ENCODE measurements at places on chromosomes 4 and X. TPM values are rescaled to one million over a fixed set of nuclear protein-coding genes. Genes with fewer than 3 reads are reported as not detected.

- DNase-seq = no peak
These were observed 7.1 kb downstream of the OFD1 start for GRCh38 chrX:13741695-13742094.

Gene GLRB
- total RNA-seq = 10.0 TPM

- DNase-seq = peak; percentile 14
These were observed 130.4 kb upstream of the FRMPD4 start for GRCh38 chrX:12007881-12008280.

Gene CXorf49
- total RNA-seq = not detected

DNA sequence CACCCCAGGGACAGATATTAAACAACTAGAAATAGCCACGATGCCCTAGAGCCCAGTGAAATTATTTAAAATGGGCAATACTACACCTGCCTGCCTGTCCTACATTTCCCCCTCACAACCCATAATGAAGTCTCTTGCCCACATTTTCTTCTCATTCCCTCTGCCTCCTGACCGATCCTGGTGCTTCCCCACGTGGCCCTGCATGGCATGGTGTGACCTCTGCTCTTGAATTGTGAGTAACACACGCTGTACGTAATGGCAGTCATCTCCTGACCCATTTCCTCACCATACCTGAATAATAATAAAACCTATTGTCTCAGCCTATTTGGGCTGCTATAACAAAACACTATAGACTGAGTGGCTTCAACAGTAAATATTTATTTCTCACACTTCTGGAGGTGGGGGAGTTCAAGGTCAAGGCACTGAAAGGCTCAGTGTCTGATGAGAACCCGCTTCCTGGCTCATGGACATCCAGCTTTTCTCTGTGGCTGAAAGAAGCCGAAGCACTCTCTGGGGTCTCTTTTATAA, 77.0 kb upstream of the ENPP6 start:
- no peak for DNase-seq

Gene TIMM17B
- 68.2 TPM for total RNA-seq

Gene HERC6
- 7.7 TPM for total RNA-seq

- no peak for DNase-seq
These were observed 53.4 kb downstream of the GPAT3 start for GRCh38 chr4:83589279-83589678.

GRCh38 chrX:153611298-153612095, 12.6 kb upstream of the CCNQ start:
- DNase-seq = no peak

Gene IL9R
- 0.11 TPM for total RNA-seq

DNA sequence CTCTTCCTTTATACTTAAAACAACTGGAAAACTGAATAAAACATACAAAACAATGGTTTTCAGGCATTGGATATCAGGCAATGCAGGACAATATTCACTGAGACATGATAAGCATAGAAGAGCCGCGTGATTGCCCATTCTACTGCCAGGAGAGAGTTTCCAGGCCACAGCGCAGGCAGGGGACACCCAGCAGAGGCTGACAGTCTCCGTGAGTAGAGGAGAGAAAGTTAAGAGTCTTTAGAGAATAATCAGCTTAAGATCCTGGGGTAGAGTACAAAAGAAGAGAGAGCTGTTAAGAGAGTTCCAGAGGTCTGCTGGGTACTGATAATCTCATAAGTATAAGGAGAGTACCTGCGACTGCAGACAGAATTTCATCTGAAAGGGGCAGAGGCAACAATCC, 18.4 kb upstream of the FRAS1 start:
- DNase-seq = no peak

- DNase-seq = no peak
These were observed 132.1 kb downstream of the NSUN7 start for GRCh38 chr4:40881851-40882250.

GRCh38 chrX:115177932-115178331, 11.3 kb upstream of the RBMXL3 start:
- DNase-seq = no peak

DNA sequence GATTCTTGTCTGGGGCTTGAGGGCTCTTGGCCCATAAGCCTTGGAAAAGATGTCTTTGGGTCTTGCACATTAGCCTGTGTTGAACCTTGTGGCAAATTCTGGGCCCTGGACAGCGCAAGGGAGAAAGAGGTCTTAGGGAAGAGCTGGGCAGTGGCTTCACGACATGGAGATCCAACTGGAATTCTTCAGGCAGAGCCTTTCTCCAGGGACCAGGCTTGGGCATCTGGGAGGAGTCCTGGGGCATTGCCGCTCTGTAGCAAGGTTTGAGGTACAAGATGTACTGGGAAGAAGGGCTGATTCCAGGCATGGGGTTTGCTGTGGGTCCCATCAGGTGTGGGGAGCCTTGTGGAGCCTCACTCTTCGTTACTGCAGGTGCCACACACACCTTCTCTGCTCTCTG, 104.0 kb upstream of the ACTRT1 start:
- no peak for DNase-seq

DNA sequence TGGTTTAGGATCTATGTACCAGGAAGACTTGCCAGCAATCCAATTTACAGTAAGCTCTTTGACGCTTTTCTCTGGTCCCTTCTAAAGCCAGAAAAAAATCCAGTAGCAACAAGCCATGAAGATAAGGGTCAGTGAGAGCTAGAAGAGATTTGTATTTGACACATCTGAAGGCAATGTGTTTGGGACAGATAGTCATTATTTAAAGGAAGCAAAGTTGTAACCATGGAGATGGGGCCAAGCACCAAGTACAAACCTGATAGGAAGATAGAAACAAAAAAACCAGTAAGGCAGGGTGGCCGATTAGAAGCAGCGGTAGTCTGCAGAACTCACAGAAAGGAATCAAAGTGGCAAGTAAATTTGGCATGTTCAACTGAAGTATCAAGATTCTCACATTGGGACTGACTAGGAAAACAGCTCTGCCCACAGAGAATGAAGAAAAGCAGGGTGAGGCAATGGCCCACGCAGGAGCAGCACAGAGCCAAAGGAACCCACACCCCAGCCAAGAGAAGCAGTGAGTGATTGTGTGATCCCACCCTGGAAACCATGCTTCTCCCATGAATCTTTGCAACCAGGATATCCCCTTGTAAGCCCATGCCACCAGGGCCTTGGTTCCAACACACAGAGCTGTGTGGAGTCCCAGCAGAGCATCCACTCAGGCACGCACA, 12.9 kb upstream of the C4orf54 start:
- no peak for DNase-seq

DNA sequence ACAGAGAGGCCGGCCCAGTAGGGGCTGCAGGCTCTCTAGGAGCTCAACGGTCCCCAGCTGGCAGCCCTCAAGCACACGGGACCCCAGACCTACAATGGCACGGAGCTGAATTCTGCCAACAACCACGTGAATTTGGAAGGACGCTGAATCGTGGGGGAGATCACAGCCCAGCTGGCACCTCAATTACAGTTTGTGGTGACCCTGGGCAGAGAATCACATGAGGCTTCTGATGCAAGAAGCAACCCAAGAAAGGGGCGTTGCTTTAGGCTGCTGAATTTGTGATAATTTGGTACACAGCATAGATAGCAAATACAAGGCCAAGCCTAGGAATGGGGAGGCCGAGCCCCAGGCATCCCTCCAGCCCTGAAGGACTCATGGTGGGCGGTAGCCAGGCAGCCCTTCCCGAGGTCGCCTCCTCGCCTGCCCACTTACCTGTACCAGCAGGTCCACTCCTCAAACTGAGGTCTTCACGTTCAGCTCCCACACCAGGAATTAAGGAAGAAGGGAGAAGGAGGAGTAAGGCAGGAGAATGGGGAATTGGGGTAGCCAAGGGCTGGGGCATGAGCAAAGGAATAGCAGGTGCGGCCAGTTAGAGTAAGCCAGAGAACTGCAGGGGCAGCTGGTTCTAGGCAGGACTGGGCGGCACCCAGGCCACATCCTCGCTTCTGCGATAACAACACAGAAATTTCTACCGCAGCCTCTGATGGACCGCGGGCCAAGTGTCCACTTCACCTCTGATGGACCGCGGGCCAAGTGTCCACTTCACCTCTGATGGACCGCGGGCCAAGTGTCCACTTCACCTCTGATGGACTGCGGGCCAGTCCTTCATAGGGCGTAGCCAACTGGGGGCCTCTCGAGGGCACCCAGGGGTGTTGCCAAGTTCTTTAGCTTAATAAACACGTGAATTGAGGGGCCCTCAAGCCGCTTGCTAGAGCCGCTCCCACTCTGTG, 23.4 kb upstream of the HTRA3 start:
- no peak for DNase-seq

GRCh38 chrX:129793604-129794191, 13.9 kb downstream of the SASH3 start:
- no peak for DNase-seq

DNA sequence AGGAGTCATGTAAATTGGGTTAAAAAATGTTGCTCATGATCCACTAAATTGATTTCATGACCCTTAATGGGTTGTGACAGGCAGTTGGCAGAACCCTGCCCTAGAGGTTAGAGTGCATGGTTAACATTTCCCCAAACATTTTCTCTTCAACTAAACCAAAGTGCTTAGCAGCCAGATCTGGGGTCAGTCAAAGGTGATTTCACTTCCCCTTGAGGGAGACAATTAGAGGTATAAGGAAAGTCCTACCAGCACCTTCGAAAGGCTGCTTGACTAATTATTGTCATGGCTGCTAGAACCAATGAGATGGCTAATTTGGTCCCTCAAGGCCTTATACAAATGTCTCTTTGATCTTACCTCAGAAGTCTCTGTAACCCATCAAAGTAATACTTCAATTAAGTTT, 30.9 kb upstream of the INTS6L start:
- DNase-seq = no peak

DNA sequence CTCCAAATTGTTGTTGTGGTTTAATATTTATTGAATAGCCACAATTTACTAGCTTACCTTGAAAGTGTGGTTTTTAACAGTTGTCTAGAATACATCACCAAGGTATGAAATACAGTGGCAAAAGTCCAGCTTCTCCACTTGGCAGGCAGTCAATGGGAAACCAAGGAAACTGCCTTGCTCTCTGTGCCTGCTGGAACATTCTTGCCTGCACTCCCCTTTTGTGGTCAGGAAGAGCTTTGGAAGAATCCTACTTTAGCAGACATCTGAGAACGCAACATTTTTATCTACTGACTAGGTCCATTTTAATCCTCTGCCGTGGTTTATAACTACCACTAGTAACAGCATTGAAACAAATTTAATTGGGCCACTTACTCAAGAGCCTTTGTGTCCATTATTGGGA, 64.5 kb downstream of the TENM3 start:
- no peak for DNase-seq

GRCh38 chr4:7210824-7211223, 18.5 kb downstream of the SORCS2 start:
- DNase-seq = no peak

Gene GLA
- total RNA-seq = 20.5 TPM

DNA sequence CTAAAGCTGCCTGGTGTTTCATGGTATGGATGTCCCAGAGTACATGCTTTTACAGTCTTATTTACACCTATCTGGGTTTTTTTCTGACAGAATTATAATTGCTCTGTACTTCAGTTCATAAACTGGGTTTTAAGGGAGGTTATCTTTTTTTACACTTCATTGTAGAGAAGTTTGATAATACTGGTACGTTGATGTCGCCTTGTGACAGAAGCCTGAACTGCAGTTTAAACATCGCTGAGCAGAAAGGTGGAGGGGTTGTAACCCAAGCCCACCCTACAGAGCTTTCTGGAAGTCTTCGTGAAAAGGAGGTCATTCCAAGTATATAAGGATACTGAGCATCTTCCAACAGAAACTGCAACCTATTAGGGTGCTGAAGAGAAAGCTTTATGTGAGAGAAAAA, 46.4 kb downstream of the BEX1 start:
- DNase-seq = no peak

- DNase-seq = no peak
These were observed 10.0 kb downstream of the MAGEB17 start for GRCh38 chrX:16177260-16177659.

DNA sequence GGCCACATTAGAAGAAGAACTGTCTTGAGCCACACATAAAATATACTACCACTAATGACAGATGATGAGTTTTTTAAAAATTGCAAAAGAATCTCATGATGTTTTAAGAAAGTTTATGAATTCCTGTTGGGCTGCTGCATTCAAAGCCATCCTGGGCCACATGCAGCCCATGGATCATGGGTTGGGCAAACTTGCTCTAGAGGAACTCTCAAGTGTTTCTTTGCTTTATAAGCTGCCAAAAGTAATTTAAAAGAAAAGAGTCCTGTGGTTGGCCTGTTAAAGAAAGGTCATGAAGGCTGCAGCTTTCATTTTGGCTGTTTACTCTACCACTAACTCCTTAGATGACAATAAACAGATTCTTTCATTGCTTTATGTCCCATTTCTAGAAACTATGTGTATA, 218.2 kb downstream of the SCFD2 start:
- DNase-seq = no peak

Gene CTAG1B
- not detected for total RNA-seq

Gene FREM3
- not detected for total RNA-seq

DNA sequence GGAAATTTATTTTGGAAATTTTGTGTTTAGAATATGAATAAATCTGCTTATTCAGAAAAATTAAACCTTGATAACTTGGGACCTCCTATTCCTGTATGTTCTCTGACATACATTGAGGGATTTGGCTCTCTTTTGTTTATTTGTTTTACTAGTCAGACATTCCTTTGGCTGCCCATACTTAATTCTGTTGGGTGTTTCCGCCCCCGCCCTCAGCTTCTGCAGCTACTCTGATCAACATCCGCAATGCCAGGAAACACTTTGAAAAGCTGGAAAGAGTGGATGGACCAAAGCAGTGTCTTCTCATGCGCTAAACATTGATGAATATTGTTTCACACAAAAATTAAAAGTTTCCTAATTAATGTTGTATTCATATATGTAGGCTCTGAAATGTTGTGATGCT, 40.5 kb downstream of the RRAGB start:
- DNase-seq = no peak

Gene PDCL2
- total RNA-seq = not detected

Gene CTAG1A
- not detected for total RNA-seq

Gene RRH
- 0.21 TPM for total RNA-seq

- DNase-seq = no peak
These were observed 40.4 kb downstream of the COL4A6 start for GRCh38 chrX:108397627-108398391.

DNA sequence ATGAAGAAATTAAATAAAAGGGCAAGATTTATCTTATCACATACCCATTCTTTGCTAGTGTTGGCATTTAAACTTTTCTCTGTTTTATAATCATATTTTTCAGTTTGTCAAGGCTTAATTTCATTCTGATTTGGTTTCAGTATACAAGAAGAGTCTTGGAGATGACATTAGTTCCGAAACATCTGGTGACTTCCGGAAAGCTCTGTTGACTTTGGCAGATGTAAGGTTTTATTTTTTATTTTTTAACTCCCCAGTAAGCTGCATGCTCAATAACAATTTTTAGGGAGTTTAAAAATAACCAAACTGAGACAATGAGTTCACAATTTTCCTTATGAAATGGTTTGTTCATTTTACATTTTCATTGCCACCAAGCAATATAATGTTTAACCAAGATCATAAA, 39.8 kb downstream of the ANXA3 start:
- no peak for DNase-seq

DNA sequence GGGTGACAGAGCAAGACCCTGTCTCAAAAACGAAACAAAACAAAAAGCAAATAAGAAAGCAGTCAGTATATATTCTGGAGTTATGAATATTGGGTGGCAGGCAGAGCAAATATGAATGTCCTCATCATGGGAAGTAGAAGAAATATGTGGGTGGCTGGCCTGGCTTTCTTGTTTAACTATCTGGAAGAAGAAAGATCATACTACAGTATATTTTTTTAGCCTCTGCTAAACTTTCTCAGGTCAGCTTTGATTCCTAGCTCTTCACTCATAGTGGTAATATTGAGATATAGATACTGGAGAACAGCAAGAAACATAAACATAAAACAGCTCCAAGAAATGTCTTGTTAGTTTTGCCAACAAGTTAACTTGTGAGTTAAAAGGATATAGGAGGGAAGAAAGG, 192.5 kb downstream of the SOWAHB start:
- DNase-seq = no peak

- no peak for DNase-seq
These were observed 1.5 kb downstream of the FAM200B start for GRCh38 chr4:15683143-15683495.

All from right cardiac atrium (tissue), 5 donors.